Non-pigmented ciliary epithelial cell (primary cell): ENCODE measurements at places on chromosomes 7 and 10.

DNA sequence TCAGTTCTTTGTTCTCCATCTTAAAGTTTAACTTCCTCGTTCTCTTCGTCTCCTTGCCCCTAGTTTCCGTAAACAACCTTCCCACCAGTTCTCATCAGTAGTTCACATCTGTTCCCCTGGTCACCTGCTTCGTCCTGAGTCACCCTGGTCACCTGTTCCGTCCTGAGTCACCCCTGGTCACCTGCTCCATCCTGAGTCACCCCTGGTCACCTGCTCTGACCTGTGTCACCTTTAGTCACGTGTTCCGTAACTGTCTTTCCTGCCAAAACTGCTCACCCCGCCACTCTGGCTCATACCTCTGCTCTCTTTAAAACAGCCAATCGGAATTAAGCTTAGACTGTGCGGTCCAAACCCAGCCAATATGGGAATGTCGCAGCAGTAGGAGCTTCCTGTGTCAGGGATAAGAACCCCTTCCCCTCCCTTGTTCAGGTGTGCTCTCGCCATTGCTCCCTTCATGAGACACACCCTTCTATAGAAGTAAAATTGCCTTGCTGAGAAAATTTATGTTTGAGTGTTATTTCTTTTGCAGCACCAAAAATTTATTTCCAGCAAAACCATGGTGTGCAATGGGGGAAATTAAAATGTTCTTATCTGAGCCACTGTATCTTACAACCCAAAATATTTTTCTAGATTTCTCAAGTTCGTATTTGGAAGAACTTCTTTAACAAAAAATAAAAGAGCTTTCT, 112.2 kb downstream of the VIM start:
- no peak for DNase-seq

- DNase-seq: no peak
These were observed 9.7 kb downstream of the RTKN2 start for GRCh38 chr10:62258926-62259325.

GRCh38 chr10:855079-855478, 76.4 kb downstream of the LARP4B start:
- no peak for DNase-seq

DNA sequence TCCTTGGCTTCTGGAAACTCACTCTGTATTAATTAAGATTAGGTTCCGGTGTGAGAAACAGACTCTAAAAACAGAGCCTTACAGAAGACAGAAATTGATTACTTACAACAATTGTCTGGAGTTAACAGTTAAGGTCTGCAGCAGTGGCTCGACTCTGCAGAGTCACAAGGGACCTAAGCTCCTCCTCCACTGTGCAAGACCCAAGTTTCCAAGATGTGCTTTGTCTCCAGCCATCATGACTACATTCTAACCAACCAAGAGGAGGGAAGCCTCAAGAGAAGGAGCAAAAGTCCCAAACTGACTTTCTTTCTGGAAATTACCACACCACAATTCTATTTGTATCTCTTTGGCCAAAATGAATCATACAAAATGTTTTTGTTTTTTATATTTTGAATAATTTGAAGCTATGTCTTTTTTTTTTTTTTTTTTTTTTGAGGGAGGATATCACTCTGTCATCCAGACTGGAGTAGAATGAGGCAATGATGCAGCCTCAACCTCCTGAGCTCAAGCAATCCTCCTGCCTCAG, 14.2 kb upstream of the ODAD2 start:
- no peak for DNase-seq

DNA sequence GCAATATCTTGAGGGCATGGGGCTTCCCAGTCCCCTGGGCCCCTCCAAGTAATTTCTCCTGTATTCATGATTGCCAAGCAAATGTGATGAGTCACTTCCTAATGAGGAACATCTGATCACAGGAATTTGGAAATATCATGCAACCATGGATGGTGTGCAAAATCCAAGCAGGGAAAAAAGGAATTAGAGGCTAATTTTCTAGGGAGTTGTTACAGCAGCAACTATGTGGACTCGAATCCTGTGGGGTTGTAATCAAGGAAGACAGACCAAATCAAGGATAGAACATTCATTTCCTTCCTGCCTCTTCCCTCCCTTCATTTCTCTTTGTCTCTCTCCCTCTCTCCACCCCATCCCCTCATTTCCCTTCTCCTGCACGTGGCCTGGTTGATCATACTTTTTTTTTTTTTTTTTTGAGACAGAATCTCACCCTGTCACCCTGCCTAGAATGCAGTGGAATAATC, 23.9 kb upstream of the AGFG2 start:
- no peak for DNase-seq

DNA sequence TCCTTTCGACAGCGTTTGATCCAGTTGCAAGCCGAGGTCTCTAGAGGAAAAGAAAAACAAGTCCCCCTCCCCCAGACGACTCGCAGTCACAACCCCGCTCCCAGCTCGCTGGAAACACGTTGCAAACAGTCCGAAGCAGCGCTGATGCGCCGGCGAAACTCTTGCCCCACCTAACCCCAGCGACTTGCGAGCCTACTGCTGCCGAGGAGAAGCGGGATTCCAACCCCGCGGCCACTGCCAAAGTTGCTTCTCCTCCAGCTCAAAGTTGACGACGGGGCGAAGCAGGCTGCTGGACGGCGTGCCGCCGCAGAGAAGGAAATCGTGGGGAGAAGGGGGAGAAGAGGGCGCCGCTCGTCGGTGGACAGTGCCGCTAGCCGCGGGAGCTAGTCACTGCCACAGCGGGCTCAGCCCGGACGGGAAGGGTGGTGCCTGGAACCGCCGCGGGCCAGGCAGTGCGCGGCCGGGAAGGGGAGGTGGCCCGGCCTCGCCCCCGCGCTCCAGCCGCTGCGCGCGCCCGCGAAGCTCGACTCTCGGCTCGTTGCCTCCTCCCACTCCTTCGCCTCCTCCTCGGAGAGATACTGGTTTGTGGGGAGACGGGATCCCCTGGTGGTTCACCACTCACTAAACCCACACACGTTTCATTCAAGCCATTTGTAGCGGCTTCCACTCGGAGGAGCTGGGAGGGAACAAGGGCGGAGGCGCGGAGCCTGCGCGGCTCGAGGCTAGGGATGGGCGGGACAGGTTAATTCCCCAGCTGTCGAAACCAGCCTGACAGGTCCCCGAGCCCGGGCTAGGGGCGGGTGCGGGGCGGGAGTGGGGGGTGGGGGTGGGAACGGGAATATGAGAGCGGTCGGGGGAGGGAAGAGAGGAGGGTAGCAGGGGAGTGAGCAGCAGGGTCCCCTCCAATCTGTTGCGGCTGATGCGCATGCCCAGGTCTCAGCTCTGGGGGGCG, at the start of gene GPR37:
GPR37 (minus strand) TSS at position 392 of the 952 bp plus-strand sequence. CDS start 816 bp downstream, outside the sequence.
- DNase-seq: peak; percentile 53

GRCh38 chr7:38367301-38367890, 94.0 kb upstream of the TARP start:
- DNase-seq: no peak

GRCh38 chr10:29619241-29619669, 15.5 kb downstream of the SVIL start:
- no peak for DNase-seq

GRCh38 chr10:52940921-52941320, 168.3 kb upstream of the MBL2 start:
- DNase-seq: no peak

DNA sequence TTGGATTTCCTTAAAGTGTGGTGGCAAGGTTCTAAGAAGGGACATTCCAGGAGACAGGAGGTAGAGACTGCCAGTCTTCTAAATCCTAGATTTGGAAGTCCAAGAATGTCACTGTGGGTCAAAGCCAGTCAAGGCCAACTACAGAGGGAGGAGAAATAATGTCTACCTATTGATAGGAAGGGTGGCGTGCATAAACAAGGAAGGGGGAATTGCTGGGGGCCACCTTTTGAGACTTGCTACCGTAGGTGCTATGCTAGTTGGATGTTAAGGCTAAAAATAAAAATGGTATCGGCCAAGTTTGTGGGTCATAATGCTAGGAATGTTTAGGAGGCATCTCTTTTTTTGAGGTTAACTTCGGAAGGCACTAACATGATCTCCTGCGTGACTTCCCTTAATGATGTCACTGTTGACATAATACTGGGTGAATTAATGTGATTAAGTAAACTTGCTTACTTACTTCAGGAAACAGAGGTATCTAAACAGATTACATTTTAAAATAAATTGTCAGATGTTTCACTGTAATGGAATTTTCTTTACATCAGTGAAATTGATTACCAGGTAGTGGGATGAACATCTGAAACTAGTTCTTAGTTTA, 4.8 kb downstream of the BTRC start:
- no peak for DNase-seq

DNA sequence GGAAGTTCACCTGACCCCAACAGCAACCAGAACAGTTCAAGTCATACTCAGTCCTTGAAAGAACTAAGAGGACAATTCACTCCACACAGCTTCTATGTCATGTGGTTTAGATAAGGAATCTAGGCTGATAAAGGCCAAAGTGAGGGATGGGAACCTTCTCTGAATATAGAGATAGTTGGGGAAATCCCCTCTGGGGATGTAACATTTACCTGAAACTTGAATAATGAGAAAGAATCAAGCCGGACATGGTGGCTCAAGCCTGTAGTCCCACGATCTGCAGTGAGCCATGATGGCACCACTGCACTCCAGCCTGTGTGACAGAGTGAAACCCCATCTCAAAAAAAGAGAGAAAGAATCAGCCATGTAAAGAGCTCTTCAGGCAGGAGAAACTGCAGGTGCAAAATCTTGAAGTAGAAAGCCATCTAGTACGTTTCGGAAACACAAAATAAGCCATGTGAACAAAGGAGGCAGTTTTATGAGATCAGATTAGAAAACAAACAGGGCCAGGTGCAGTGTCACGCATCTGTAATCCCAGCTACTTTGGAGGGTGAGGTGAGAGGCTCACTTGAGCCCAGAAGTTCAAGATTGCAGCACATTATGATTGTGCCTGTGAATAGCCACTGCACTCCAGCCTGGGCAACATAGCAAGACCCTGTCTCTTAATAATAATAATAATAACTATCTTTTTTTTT, 4.5 kb upstream of the DNMBP start:
- no peak for DNase-seq

GRCh38 chr10:44806950-44807349, 104.2 kb upstream of the TMEM72 start:
- no peak for DNase-seq

DNA sequence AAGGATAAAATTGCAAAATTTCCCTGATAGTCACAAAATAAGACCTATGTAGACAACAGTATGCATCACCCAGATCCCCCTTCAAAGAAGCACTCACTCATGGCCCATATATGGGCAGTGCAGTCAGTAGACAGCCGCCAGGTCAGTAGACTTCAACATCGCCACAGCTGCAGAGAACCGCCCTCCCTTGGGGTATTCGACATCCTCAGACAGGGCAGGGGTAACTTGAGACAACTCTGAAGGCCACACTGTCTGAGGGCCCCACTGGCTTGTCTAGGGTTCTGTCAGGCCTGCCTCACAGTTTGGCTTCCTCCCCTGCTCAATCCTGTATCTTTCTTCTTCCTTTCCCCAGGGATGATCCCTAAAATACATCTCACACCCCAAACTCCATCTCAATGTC, 172.3 kb downstream of the IMMP2L start:
- no peak for DNase-seq

- no peak for DNase-seq
These were observed 127.1 kb upstream of the AOAH start for GRCh38 chr7:36851382-36851781.

DNA sequence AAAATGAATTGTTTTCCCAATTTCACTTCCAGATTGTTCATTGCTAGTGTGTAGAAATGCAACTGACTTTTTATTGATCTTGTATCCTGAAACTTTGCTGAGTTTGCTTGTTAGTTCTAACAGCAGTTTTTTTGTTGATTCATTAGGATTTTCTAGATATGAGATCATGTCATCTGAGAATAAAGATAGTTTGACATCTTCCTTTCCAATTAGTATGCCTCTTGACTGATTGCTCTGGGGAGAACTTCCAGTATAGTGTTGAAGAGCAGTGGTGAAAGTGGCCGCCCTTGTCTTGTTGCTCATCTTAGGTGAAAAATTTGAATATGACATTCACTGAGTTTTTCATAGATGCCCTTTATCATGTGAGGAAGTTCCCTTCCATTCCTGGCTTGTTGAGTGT, 11.9 kb upstream of the SUN1 start:
- DNase-seq: no peak

GRCh38 chr10:16626697-16627096, 105.0 kb upstream of the C1QL3 start:
- no peak for DNase-seq

DNA sequence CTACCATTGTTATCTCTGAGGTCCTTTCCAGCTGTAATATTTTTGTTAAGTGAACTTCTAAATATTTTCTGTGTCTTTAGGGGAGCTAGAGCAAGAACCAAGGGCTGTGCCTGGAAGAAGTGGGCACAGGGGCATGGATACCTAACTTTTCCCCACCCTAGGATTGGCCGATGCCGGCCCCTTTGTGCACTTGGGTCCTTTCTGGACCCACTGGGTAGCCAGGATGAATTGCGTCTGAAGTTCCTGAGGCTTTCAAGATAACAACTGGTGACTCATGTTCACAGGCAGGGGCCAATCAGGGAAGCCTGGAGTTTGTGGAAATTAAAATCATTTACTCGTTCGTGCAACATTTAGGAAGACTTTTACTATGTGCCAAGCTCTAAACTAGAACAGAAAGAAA, 758 bp downstream of the DPCD start:
- DNase-seq: peak; percentile 20

DNA sequence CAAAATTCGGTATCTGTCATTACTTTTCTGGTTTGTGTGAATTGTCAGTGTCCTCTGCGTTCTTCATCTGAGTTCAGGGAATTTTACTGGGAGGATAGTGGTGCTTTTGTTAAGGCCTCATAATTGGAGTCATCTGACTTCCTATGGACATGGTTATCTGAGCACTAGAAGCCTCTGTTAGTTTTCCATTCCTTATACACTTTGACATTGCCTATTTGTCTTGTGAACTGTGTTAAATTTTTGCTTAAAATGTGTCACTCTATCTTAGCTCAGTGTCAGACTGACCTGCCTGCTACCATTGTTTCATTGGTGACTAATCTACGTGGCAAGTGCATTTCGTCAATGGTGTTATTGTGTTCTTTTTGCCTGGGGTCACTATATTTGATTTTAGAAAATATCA, 253.3 kb downstream of the SEMA3A start:
- no peak for DNase-seq

- DNase-seq: no peak
These were observed 268.7 kb downstream of the SEMA3A start for GRCh38 chr7:83925860-83926259.
